ENCODE measurements at places on chromosomes 5 and 9. TPM values are rescaled to one million over a fixed set of nuclear protein-coding genes. Genes with fewer than 3 reads are reported as not detected.

ARID3C gene
- not detected for total RNA-seq

LMNB1 gene
- total RNA-seq, result 3.2 TPM

ASS1 gene
- total RNA-seq, result 99.5 TPM

DNA sequence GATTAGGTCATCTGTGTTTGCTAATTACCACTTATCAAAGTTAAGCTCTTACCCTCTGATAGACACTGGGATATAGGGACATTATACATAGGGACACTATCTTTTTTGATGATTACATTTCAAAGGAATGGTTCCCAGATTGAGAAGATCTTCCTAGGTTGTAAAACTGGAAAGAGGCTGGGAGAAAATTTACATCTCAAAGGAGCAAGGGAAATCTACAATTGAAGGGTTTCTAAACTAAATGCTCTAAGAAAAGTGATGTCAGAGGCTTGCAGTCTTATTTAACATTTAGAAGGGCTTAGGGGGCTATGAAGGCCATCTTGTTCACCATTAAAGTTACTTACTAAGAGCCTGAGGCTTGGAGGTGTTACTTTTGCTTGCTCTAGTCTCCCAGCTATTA lies 242.8 kb downstream of the PRR16 start:
- no peak for DNase-seq

GRCh38 chr9:131960851-131961495 lies 118.7 kb downstream of the MED27 start:
- DNase-seq, result no peak

IFNK gene
- total RNA-seq, result not detected

BHMT2 gene
- 105 TPM for total RNA-seq

DNA sequence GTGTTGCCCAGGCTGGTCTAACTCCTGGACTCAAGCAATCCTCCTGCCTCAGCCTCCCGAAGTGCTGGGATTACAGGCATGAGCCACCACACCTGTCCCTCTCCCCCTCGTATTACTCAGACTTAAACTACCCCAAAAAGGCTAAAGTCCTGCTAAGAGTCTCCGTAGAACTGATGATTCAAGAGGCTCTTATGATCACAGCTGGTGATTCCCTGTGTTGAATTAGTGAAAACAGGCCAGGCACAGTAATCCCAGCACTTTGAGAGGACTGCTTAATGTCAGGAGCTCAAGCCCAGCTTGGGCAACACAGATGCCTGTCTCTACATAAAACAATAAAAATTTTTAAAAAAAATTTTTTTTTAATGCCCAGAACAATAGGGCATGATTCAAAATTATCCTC lies 9.2 kb downstream of the CDC26 start:
- DNase-seq, result no peak

GRCh38 chr9:134325096-134325812 lies 1.0 kb upstream of the RXRA start:
- no peak for DNase-seq

- no peak for DNase-seq
These were observed 145.6 kb downstream of the MUSK start for GRCh38 chr9:110814159-110814558.

RGS7BP gene
- 4.6 TPM for total RNA-seq

IL5 gene
- not detected for total RNA-seq

DNA sequence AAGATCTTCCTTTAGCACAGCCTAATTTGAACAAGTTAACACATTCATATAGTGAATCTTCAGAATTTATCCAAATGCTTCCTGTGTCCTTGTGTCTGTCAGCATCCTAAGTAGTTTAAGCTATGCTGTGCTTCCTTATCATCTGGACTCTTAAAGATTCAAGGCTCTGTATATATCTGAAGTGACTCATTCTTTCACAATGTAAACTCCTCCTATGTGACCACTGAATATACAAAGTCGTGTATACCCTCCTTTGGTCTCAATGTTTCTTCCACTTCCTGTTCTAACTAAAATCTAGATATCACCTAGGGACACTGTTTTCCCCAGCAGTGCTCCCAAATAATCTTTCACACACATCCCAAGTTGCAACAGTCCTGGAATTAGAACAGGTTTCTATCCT lies 935.7 kb upstream of the NUDT12 start:
- DNase-seq, result no peak

GRCh38 chr5:143634689-143635088 lies 177.3 kb upstream of the HMHB1 start:
- no peak for DNase-seq

LCNL1 gene
- total RNA-seq, result not detected

PCDHGA9 gene
- 3.3 TPM for total RNA-seq

- no peak for DNase-seq
These were observed 1.1 kb downstream of the HNRNPA0 start for GRCh38 chr5:137752905-137753690.

GRCh38 chr9:89768650-89769071 lies 163.8 kb downstream of the GADD45G start:
- no peak for DNase-seq

TMC1 gene
- total RNA-seq, result not detected

ELOVL7 gene
- 4.6 TPM for total RNA-seq

DNA sequence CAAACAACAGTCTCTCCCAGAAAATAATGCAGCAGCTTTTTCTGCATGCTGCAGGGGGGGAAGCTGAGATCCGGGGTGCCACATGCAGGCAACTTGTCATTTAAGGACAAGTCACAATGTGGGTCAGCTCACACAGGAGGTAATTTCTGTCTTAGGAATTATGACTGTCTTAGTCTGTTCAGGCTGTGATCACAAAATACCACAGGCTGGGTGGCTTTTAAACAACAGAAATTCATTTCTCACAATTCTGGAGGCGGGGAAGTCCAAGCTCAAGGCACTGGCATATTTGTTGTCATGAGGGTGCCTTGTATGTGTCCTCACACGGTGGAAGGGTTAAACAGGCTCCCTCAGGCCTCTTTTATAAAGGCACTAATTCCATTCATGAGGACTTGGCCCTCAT lies 127.7 kb downstream of the DIRAS2 start:
- DNase-seq, result no peak

Measured in esophagus muscularis mucosa (tissue), 4 donors.